B cell (primary cell): ENCODE measurements at places on chromosomes 13 and 19. TPM values are rescaled to one million over a fixed set of nuclear protein-coding genes. Genes with fewer than 3 reads are reported as not detected.

- no peaks in the 10 kb centered on the region for H3K36me3 ChIP-seq
- H3K4me3 ChIP-seq = no peak overlapping the region
- H3K27ac ChIP-seq = no peak overlapping the region
- H3K4me1 ChIP-seq = peaks cover 40% of the 10 kb centered on the region
Observed at GRCh38 chr19:29840066-29840950, 28.5 kb downstream of the CCNE1 start.

DNA sequence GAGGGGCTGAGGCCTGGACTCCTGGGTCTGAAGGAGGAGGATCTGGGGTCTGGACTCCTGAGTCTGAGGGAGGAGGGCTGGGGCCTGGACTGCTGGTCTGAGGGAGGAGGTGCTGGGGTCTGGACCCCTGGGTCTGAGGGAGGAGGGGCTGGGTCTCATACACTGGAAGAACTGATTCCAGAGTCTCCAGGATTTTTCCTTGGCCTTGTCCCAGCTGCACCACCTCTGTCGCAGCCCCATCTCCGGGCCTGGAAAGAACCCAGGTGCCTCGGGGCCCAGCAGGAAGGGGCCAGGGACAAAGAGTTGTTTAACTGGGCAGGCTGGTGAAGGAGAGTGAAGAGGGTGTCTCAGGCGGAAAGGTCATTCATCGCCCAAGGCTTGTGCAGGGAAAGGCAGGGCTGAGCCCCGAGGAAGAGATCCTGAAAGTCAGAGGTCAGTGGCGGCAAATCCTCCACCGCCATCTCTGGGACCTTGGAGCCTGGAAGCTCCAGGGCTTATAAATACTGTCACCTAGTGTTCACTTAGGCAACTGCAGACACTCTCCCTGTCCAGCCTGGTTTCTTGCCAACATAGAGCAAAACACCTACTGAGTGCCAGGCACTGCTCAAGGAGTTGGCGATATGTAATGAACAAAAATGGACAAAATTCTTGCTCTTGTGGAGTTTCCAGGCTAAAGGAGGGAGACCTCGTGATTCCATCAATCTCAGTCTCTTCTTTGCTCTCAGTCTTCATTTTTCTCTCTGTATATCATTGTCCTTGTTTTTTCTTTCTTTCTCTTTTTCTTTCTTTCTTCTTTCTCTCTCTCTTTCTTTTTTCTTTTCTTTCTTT, 4.4 kb upstream of the KCNN4 start:
- peak; percentile 84 for DNase-seq
- peaks cover 51% of the 10 kb centered on the region for H3K4me1 ChIP-seq
- H3K4me3 ChIP-seq = no peak overlapping the region
- peak overlapping the region; percentile 73 for H3K27ac ChIP-seq

- H3K36me3 ChIP-seq = no peaks in the 10 kb centered on the region
- H3K27me3 ChIP-seq = no peaks in the 10 kb centered on the region
- H3K27ac ChIP-seq = no peak overlapping the region
- H3K4me3 ChIP-seq = no peak overlapping the region
- no peak for DNase-seq
Observed at GRCh38 chr13:43684963-43685725, 101.6 kb downstream of the ENOX1 start.

GRCh38 chr13:99970651-99971575, 654 bp downstream of the ZIC5 start:
- peaks cover 62% of the 10 kb centered on the region for H3K4me1 ChIP-seq
- H3K27ac ChIP-seq = no peak overlapping the region
- H3K27me3 ChIP-seq = no peaks in the 10 kb centered on the region

- no peaks in the 10 kb centered on the region for H3K36me3 ChIP-seq
- no peak overlapping the region for H3K27ac ChIP-seq
- no peaks in the 10 kb centered on the region for H3K4me1 ChIP-seq
- no peak for DNase-seq
- H3K4me3 ChIP-seq = no peak overlapping the region
- H3K27me3 ChIP-seq = no peaks in the 10 kb centered on the region
Observed at GRCh38 chr19:18741124-18742121, 49.7 kb downstream of the COMP start.

- peak overlapping the region; percentile 77 for H3K27ac ChIP-seq
- no peaks in the 10 kb centered on the region for H3K27me3 ChIP-seq
- H3K36me3 ChIP-seq = peaks cover 33% of the 10 kb centered on the region
- peaks cover 50% of the 10 kb centered on the region for H3K4me1 ChIP-seq
Observed at GRCh38 chr19:1067341-1067957, 482 bp downstream of the ARHGAP45 start.

The FFAR2 gene
- 0.15 TPM in 1 of 2 replicates, not detected in the other for total RNA-seq
